ENCODE measurements at places on chromosomes 1 and 21. TPM values are rescaled to one million over a fixed set of nuclear protein-coding genes. Genes with fewer than 3 reads are reported as not detected.

DNA sequence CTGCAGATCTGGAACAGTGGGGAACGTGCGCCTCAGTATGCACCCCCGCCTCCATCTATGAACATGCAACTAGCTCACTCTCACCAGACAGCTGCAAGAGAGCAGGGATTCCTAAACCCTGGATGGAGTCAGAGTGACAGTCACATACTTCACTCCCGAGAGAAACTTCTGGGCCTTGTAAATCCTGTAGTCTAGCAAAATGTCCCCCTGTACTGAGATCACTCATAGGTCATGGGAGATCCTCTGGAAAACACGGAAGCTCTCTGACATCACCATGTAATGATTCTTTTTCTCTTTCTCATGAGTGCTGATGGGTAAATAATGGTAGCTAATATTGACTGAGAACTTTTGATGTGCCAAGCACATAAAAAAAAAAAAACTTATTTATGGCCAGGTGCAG is 23.4 kb upstream of the TARDBP start:
- H3K27me3 ChIP-seq, result peaks cover 36% of the 10 kb centered on the region
- no peak for DNase-seq
- no peaks in the 10 kb centered on the region for H3K4me1 ChIP-seq
- no peaks in the 10 kb centered on the region for H3K36me3 ChIP-seq

The NMNAT2 gene
- 20.6 TPM for total RNA-seq

DNA sequence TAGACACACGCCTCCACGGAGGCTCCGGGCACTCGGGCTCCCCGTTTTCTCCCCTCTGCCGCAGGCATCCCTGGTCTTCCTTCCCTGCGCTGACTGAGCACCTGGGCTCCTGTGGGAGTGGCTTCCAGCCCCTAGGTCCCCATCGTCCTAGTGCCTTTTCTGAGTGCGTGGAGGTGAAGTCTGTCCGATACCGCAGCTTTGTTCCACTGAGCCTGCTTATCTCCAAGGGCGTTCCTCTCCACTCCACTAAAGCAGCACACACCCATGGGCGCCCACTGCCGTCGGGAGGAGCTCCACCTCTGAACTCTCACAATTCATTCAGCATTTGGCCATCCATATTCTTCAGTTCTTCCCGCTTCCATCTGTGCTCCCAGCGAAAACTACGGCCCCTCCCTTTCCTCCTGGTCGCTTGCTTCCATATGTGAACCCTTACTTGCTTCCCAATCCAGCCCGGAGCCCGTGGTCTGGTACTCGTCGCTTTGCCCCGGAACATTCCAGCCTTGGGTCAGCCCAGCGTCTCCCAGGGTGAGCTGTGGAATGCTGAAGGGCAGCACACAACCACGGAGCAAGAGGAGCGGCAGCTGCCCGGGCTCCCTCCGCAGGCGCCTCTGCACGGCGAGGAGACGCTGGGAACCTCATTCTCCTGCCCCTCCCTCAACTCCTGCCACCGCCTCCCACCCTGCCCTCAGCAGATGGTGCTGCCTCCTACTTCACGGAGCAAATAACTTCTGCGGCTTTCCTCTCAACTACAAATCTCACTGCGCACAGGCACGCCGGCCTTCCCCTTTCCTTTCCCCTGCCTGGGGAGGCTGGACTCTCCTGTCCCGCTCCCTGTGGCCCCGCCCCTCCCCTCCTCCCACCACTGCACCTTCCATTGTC is 27.5 kb downstream of the ATP8B2 start:
- H3K4me3 ChIP-seq, result peak overlapping the region; percentile 77
- DNase-seq, result peak; percentile 37
- H3K4me1 ChIP-seq, result peaks cover 21% of the 10 kb centered on the region
- H3K27me3 ChIP-seq, result no peaks in the 10 kb centered on the region

The PROX1 gene
- 0.29 TPM for total RNA-seq

DNA sequence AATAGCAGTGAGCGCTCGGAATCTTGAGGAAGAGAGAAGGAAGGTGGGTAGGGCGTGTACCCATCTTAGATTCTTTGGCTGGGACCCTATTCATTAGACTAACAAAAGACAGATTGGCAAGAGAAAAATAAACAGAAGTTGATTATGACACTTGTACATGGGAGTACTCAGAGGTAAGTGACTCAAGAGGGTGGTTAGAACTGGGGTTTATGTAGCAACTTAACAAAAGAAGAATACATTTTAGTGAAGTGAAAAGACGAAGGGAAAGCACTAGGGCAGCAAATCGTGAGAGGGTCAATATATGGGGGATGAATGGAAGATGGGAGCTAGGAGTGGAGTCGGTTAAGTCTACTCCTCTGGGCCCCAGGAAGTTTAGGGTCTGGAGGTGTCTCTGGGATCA is 25.8 kb upstream of the RCC2 start:
- H3K36me3 ChIP-seq, result no peaks in the 10 kb centered on the region
- peaks cover 25% of the 10 kb centered on the region for H3K27me3 ChIP-seq
- H3K4me3 ChIP-seq, result no peak overlapping the region
- DNase-seq, result no peak
- no peaks in the 10 kb centered on the region for H3K4me1 ChIP-seq
- H3K27ac ChIP-seq, result no peak overlapping the region

The CCDC190 gene
- total RNA-seq, result not detected

The EDARADD gene
- total RNA-seq, result 0.43 TPM

- H3K27me3 ChIP-seq, result peaks cover 4% of the 10 kb centered on the region
- no peaks in the 10 kb centered on the region for H3K4me1 ChIP-seq
- no peak overlapping the region for H3K27ac ChIP-seq
These were observed 10.2 kb downstream of the SETSIP start for GRCh38 chr1:92065042-92065441.

The FCRL4 gene
- total RNA-seq, result not detected

DNA sequence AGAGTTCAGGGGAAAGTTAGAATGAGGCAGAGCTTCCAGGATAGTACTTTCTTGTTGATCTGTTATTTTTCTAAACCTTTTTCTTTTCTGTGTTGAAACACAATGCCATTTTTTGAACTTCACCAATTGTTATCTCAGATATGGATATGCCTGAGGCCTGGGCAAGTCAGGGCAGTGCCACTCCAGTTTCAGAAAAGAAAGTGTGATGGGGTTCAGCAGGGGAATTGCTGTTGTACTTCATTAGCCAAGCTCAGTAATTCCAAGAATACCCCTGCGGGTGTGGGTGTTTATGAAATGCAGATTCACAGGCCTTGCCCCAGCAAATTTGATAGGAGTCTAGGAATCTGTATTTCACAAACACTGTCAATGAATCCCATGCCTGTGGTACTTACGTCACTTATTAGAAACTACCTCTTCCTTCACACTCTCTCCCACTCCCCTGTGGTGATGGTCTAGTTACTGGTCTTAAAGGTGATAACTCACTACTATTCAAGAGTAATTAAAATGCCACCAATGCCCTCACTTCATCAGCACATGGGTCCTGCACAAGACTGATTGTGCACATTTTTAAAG is 142.3 kb downstream of the PBX1 start:
- DNase-seq, result no peak
- H3K27me3 ChIP-seq, result peaks cover 2% of the 10 kb centered on the region
- H3K36me3 ChIP-seq, result no peaks in the 10 kb centered on the region
- H3K4me3 ChIP-seq, result no peak overlapping the region
- no peak overlapping the region for H3K27ac ChIP-seq

DNA sequence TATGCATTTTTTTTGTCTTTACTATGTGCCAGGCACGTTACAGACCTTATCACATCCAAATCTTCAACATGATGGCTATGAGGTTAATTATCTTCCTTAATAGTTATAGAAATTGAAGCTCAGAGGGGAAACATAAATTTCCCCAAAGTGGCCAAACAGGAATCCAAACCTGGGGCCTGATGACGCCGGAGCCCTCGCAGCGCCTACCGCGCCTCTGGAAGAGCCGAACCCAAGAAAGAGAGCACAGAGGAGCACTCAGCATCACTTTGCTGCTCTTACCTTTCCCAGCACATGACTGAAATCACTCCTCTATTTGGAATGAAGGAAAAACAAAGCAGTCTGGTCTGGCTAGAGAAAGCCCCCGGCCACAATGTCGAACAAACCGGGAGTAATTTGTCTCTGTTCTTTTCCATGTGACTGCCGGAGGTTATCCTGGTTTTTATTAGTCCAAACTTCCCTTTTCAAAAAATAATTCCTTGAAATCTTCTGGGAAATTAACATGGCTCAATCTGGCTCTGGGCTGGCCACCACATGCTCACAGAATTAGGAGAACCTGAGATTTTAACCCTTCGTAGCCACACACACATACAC is 195.5 kb downstream of the ADSS2 start:
- H3K27ac ChIP-seq, result no peak overlapping the region
- H3K27me3 ChIP-seq, result peaks cover 5% of the 10 kb centered on the region
- no peaks in the 10 kb centered on the region for H3K36me3 ChIP-seq
- H3K4me1 ChIP-seq, result no peaks in the 10 kb centered on the region

DNA sequence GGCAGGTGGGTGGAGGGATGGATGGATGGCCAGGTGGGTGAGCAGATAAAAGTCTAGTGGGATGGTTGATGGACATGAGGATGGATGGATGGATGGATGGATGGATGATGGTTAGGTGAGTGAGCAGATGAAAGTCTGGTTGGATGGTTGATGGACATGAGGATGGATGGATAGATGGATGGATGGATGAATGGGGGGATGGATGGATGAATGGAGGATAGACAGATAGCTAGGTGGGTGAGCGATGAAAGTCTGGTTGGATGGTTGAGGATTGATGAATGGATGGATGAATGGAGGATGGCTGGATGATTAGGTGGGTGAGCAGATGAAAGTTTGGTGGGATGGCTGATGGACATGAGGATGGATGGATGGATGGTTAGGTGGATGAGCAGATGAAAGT is 9.0 kb upstream of the ARHGEF19 start:
- H3K4me1 ChIP-seq, result peaks cover 11% of the 10 kb centered on the region
- DNase-seq, result no peak
- no peak overlapping the region for H3K27ac ChIP-seq

DNA sequence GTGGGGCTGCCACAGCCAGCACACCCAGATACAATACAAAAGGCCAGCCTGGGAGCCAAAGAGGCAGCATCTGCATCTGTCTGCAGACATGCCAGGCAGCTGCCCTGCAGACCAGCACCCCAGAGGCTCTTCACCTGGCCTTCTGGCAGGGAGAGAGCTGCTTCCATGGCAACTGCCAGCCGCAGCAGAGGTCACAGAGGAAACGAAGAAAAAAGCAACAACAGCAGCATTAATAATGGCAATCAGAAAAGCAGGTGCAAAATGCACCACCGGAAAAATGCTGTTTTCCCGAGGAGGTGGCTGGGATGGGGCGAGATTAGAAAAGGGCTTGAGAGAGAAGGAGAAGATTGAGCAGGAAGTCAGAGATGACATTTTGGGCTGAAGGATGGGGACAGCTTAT is 309.5 kb downstream of the PCP4 start:
- H3K36me3 ChIP-seq, result peaks cover 3% of the 10 kb centered on the region

The TSSK3 gene
- total RNA-seq, result 0.68 TPM

DNA sequence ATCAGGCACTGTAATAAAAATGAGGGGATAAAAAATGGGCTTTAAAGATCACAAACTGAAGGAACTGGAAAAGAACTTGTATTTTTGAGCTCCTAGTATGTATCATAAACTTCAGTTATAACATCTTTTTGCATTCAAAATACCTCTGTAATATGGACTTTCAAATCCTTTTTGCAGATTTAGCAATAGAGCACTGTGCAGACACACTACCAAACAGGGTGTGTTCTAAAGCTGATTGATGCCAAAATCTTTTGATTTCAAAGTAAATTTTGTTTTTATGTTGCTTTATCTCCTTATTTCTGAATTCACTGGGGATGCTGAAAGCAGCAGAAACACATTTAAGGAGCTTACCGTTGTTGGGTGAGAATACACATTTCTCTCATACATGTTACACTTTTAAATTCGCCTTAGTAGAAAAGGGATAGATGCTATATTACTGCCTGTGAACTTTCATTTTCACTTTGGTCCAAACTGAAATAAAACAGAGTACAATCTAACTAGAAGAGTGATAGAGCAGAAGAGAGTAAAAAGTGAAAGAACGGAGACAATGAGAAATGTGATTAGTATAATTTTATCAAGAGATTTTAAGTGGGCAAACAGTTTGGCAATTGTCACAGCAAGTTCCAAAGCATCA is 1126.6 kb downstream of the BRINP3 start:
- no peak overlapping the region for H3K27ac ChIP-seq
- H3K36me3 ChIP-seq, result 0 out of 2 replicates have a peak, but pooled peaks cover 3% of the 10 kb centered on the region
- no peak overlapping the region for H3K4me3 ChIP-seq
- no peaks in the 10 kb centered on the region for H3K4me1 ChIP-seq

- peaks cover 2% of the 10 kb centered on the region for H3K27me3 ChIP-seq
- H3K27ac ChIP-seq, result no peak overlapping the region
- no peak for DNase-seq
- no peak overlapping the region for H3K4me3 ChIP-seq
- H3K4me1 ChIP-seq, result no peaks in the 10 kb centered on the region
These were observed 25.4 kb upstream of the KIAA0040 start for GRCh38 chr1:175217721-175218531.

The DONSON gene
- 17.0 TPM for total RNA-seq

DNA sequence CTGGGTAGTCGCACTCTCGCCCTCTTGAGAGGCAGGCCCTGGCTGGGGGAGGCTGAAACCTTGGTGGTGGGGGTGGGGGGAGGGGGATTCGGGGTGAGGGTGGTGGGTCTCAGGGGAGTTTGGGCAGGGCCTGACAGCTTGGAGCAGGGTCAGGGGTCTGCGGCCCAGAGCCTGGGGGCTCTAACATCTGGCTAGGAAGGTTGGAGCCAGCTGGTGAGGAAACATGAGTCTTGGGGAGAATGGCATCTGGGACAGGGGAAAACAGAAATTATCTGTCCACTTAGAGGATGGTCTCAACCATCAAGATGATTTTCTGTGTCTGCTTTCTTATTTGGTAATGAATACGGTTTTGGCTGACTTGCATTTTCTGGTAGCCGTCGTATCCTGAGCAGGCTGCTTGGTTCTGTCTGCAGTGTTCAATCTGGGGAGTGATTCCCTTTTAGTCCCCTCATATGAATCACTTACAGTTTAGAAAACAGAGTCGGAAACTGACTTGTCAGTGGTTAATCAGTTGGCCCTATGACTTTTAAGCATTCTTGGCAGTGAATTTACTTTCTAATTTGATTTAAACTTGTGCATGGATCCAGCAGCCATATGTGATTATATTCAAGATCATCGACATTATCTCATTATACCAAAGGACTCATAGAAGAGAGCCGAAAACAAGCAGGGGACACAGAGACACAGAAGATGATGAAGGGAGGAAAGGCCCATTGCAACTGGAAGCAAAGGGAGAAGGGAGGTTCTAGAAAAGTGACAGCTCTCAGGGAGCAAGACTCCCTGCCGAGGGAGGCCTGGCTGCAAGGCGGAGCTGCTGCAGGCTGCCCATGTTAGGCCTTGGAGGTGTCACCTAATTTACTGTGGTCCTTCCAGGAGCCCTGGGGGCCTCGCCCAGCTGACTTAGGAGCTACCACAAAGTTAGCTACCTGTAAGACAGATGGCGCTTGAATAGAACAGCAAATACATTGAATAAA is 237.6 kb downstream of the SDCCAG8 start:
- no peak overlapping the region for H3K27ac ChIP-seq
- H3K4me3 ChIP-seq, result no peak overlapping the region
- peaks cover 17% of the 10 kb centered on the region for H3K36me3 ChIP-seq
- DNase-seq, result no peak
- peaks cover 22% of the 10 kb centered on the region for H3K4me1 ChIP-seq

Data from HFFc6 (cell line).